ENCODE measurements at places on chromosomes 2 and 18. TPM values are rescaled to one million over a fixed set of nuclear protein-coding genes. Genes with fewer than 3 reads are reported as not detected.

DNA sequence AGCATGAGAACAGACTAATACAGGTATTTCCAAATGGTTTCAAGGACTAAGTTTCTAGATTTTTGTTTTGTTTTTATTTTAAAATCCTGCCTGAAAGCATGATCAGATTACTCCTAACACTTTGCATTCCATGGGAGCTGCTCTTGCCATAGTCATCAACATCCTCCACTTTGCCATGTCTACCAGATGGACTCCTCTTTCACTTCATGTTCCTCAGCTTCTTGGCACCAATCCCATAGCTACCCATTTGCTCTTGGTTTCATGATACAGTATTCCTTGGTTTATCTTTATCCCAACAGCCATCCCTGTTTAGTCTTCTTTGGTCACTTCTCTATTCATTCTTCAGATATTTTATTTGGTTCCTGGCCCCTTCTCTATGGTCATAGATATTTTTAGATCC, 154.2 kb upstream of the CCDC195 start:
- no peak overlapping the region for H3K4me3 ChIP-seq
- H3K27me3 ChIP-seq, result no peaks in the 10 kb centered on the region
- peaks cover 26% of the 10 kb centered on the region for H3K36me3 ChIP-seq
- H3K4me1 ChIP-seq, result peaks cover 29% of the 10 kb centered on the region

DNA sequence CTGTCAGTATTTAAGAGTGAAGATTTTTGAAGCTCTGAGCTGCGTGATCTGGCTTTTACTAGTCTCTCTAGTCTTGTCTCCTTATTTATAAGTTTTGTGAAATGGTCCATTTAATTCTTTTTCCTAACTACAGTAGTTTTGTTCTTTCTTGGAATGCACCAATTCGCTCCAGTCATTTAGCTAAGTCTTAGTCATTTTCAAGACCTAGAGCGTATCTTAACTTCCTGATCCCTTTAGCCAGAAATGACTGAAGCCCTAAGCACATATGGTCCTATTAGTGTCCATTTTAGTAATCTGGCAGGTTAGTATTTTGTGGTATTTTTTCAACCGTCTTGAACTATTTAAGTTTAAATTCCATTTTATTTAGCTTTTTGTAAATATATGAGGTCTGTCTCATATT, 3.6 kb downstream of the BIRC6 start:
- H3K27me3 ChIP-seq, result no peaks in the 10 kb centered on the region
- peaks cover 2% of the 10 kb centered on the region for H3K36me3 ChIP-seq
- H3K4me3 ChIP-seq, result no peak overlapping the region
- peak overlapping the region; percentile 78 for H3K27ac ChIP-seq
- peaks cover 56% of the 10 kb centered on the region for H3K4me1 ChIP-seq

- H3K27me3 ChIP-seq, result no peaks in the 10 kb centered on the region
- peak overlapping the region; percentile 71 for H3K27ac ChIP-seq
- DNase-seq, result no peak
- H3K4me3 ChIP-seq, result no peak overlapping the region
- H3K36me3 ChIP-seq, result no peaks in the 10 kb centered on the region
These were observed 612.7 kb downstream of the EPHA4 start for GRCh38 chr2:220959391-220959802.

GRCh38 chr2:101821828-101822458, 124.4 kb downstream of the MAP4K4 start:
- peaks cover 2% of the 10 kb centered on the region for H3K36me3 ChIP-seq
- no peak for DNase-seq
- peaks cover 67% of the 10 kb centered on the region for H3K4me1 ChIP-seq
- no peak overlapping the region for H3K27ac ChIP-seq

GRCh38 chr2:8646731-8647461, 35.0 kb upstream of the ID2 start:
- no peak overlapping the region for H3K27ac ChIP-seq
- H3K36me3 ChIP-seq, result no peaks in the 10 kb centered on the region
- H3K4me3 ChIP-seq, result no peak overlapping the region
- H3K27me3 ChIP-seq, result peaks cover 2% of the 10 kb centered on the region
- no peak for DNase-seq
- no peaks in the 10 kb centered on the region for H3K4me1 ChIP-seq

GRCh38 chr18:25646971-25647370, 295.0 kb upstream of the ZNF521 start:
- peaks cover 32% of the 10 kb centered on the region for H3K4me1 ChIP-seq
- no peaks in the 10 kb centered on the region for H3K27me3 ChIP-seq
- H3K36me3 ChIP-seq, result no peaks in the 10 kb centered on the region
- no peak overlapping the region for H3K27ac ChIP-seq

DNA sequence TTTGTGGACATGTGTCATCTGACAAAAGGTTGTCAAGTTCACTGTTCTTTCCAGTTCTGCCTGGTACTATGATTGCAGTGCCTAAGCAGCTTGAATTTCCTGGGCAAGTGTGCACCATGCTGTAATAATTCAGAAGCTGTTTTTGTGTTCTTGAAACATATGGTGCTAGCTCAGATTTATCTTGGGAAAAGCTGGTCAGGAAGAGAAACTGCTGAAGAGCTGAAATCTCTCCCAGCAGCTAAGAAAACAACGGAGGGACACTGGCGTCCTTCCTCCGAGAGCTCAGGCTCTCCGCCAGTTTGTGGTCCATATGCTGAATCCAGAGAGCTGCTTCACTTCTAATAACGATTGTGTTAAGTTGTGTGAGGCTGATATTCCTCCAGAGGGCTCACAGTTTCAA, 642.0 kb downstream of the DPP10 start:
- no peaks in the 10 kb centered on the region for H3K36me3 ChIP-seq
- no peaks in the 10 kb centered on the region for H3K4me1 ChIP-seq
- no peaks in the 10 kb centered on the region for H3K27me3 ChIP-seq
- no peak for DNase-seq

GRCh38 chr2:158932131-158932645, 36.3 kb upstream of the TANC1 start:
- H3K27ac ChIP-seq, result peak overlapping the region; percentile 70
- peaks cover 2% of the 10 kb centered on the region for H3K36me3 ChIP-seq
- peak overlapping the region; percentile 30 for H3K4me3 ChIP-seq
- peaks cover 48% of the 10 kb centered on the region for H3K4me1 ChIP-seq
- DNase-seq, result no peak

DNA sequence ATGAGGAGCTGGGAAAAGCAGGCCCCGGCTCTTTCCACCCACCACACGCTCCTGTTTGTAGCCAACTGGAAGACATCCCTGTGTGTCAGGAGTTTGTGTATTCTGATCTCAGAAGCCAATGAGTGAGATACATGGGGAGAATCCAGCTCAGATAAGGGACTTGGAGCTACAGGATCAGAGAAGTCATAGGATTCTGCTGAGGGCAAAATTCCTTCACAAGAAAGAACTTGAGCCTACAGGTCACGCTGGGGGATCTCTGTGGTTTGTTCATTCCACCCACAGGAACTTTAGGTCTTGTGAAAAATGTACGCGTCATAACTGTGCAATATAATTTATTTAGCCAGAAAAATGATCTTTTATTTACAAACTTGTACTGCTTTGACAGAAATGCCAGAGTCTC, 80.1 kb upstream of the SMIM21 start:
- no peak overlapping the region for H3K27ac ChIP-seq
- H3K36me3 ChIP-seq, result peaks cover 4% of the 10 kb centered on the region
- no peak for DNase-seq
- H3K27me3 ChIP-seq, result no peaks in the 10 kb centered on the region

DNA sequence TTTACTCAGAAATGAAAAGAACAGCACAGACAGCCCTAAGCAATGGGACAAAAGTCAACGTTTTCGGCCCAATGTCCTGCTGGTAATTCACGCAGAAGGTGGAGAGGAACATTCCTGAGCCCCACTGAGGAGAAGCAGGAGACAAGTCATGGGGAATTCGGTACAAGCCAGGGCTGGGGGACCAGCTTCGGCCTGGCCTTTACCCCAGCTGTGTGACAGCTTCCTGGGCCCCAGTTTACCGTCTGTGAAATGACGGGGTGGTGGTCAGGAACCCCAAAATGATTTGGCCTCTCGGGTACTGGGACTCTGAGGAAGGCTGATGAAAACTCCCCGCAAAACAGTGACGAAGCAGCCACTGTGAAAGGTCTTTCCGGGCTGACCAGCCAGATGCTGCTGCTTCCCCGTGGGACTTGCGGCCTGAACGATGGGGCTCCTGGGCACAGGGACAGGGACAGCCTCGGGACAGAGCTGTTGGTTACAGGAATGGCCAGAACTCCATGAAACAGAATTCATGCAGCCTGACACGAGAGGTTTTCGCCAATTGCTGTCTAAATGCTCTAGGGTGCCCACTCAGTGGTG, 21.6 kb downstream of the KIF1A start:
- H3K36me3 ChIP-seq, result peaks cover 13% of the 10 kb centered on the region
- no peak overlapping the region for H3K4me3 ChIP-seq
- DNase-seq, result no peak
- H3K27me3 ChIP-seq, result peaks cover 16% of the 10 kb centered on the region

DNA sequence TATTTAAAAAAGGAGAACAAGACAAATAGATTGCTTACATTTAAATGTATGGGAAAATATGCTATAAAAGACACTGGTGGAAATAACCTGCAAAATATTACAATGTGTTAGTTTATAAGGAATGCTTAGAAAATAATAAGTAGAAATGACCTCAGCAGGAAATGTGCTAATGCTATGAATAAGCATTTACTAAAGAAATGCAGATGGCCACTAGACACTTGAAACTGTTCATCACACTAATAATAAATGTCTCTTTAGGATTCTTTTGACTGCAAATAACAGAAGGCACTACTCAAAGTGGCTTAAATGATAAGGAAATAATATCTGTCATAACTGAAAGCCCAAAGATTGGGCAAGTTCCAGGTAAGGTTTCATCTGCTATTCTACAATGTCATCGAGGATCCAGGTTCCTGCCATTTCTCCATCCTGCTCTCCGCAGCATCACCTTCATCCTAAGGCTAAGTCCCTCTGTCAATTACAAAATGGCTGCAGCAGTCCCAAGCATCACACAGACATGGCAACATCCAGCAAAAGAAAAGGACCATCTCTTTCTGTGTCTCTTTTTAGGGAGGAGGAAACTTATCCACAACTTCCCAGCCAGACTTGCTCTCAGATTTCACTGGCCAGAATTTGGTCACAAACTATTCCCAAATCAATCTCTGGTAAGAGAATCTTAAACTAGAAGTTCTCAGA, 21.9 kb downstream of the METTL8 start:
- H3K4me3 ChIP-seq, result no peak overlapping the region
- no peak for DNase-seq
- H3K36me3 ChIP-seq, result no peaks in the 10 kb centered on the region
- peaks cover 46% of the 10 kb centered on the region for H3K4me1 ChIP-seq

DNA sequence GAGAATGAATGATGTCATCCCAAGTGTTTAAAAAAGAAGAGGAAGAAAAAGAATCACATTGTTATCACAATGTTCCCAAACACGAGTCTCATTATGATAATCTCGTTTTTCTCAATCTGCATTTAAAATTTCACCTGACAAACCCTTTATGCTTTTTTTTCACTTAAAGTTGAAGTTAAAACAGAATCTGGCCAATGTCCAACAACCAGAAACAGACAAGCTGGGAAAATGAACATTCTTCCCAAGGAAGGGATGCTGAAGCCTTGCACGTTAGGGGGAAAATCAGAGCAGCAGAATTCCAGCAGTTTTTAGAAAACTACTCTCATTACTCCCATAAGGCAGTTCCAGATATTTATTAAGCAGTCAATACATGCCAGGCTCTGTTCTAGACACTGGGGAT, 245.3 kb downstream of the TMEM182 start:
- H3K4me3 ChIP-seq, result no peak overlapping the region
- no peaks in the 10 kb centered on the region for H3K36me3 ChIP-seq
- no peaks in the 10 kb centered on the region for H3K4me1 ChIP-seq
- DNase-seq, result no peak
- peaks cover 3% of the 10 kb centered on the region for H3K27me3 ChIP-seq
- no peak overlapping the region for H3K27ac ChIP-seq

GRCh38 chr18:63443829-63444228, 21.6 kb upstream of the VPS4B start:
- no peak overlapping the region for H3K27ac ChIP-seq
- no peak for DNase-seq
- H3K4me1 ChIP-seq, result peaks cover 14% of the 10 kb centered on the region
- H3K4me3 ChIP-seq, result no peak overlapping the region

DNA sequence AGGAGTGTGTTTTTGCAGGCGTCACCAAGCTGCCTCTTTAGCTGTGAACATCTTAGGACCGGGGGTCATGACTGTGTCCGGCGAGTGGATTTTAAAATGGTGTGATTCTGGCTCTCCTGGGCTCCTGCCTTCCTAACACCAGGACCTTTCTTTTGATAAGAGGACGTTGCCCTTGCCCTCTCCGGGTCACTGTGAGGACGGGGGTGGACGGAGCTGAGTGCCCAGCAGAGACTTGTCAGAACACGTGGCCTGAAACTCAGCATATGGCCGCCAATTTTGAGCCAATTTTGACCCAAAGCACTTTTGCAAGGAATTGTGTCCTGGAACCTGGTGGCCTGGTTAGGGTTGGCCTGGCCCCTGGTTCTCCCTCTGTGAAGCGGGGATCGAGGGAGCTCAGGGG, 40.2 kb downstream of the RTP5 start:
- peaks cover 3% of the 10 kb centered on the region for H3K36me3 ChIP-seq
- DNase-seq, result no peak
- peaks cover 12% of the 10 kb centered on the region for H3K4me1 ChIP-seq
- H3K4me3 ChIP-seq, result no peak overlapping the region
- H3K27ac ChIP-seq, result no peak overlapping the region

DNA sequence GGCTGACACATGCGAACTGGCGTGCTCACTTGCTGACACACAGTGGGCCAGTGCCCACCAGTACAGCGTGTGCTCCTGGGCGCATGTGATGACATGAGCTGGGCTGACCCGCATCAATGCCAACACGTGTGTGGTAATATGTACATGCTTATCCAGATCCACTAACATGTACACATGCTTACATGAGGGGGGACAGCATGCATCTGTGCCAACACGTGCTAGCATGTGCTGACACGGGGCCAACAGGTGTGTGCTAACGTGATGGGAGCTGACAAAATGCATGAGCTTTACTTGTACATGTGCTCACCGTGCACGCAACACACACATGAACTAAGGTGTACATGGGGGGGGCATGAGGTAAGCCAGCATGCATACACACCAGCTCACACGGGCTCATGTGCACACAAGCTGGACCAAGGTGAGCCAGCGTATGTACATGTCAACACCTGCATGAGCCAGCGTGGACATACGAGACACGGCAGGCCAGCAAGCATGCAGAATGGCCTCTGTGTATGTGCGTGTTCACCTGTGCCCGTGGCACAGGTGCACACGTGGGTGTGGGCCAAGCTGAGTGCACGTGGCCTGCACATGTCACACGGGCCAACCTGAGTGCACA, 28.5 kb downstream of the GPC1 start:
- H3K27me3 ChIP-seq, result no peaks in the 10 kb centered on the region
- H3K4me1 ChIP-seq, result no peaks in the 10 kb centered on the region
- peaks cover 17% of the 10 kb centered on the region for H3K36me3 ChIP-seq
- no peak overlapping the region for H3K4me3 ChIP-seq
- DNase-seq, result peak; percentile 84
- H3K27ac ChIP-seq, result no peak overlapping the region

GRCh38 chr2:145841973-145842372, 1322.1 kb upstream of the ZEB2 start:
- no peak for DNase-seq
- no peaks in the 10 kb centered on the region for H3K27me3 ChIP-seq
- no peak overlapping the region for H3K27ac ChIP-seq
- H3K36me3 ChIP-seq, result no peaks in the 10 kb centered on the region
- no peak overlapping the region for H3K4me3 ChIP-seq

Gene DRC1
- 0.17 TPM for total RNA-seq

Gene CCDC141
- total RNA-seq, result not detected

Gene SOX11
- total RNA-seq, result 31.6 TPM

Gene PDE11A
- total RNA-seq, result 2.4 TPM

Gene MOGAT1
- not detected for total RNA-seq

Gene MRO
- total RNA-seq, result not detected

Gene ORC2
- total RNA-seq, result 35.6 TPM

Gene CGREF1
- total RNA-seq, result 13.5 TPM

Gene TACR1
- not detected for total RNA-seq

Gene PAX8
- total RNA-seq, result not detected

All from chondrocyte (in vitro differentiated cells).